ENCODE measurements at places on chromosomes 2 and 18.

GRCh38 chr2:205187731-205188130 is 494.6 kb upstream of the NRP2 start:
- DNase-seq = no peak

DNA sequence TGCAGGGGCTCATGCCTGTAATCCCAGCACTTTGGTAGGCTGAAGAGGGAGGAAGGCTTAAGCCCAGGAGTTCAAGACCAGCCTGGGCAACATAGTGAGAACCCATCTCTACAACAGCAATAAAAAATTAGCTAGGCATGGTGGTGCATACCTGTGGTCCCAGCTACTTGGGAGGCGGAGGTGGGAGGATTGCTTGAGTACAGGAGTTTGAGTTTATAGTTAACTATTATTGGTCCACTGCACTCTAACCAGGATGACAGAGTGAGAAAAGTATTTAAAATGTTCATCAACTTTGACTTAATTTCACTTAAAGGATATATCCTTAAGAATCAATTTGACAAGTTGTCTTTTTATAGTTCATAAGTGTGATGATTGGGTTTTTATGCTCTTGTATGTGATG is 14.3 kb upstream of the GPD2 start:
- no peak for DNase-seq

- DNase-seq = no peak
Measured at GRCh38 chr2:159859583-159859982, 61.6 kb upstream of the CD302 start.

DNA sequence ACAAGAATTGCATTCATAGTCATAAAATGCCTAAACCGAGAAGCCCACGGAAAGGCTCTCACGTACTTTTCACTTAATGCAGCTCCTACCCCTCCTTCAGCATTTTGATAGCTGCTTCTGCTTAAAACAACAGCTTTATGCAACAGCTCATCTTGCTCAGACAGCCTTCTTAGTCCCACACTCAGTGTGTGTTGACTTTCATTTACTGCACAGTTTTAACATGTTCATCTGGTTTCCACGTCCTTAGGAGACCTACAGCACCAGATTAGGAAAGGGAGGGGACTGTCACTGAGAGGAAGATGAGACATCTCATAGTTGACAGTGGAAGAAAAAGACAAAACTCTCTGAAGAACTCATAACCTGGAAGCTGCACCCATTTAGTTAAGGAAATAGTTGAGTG is 435.4 kb downstream of the SETBP1 start:
- DNase-seq = no peak

DNA sequence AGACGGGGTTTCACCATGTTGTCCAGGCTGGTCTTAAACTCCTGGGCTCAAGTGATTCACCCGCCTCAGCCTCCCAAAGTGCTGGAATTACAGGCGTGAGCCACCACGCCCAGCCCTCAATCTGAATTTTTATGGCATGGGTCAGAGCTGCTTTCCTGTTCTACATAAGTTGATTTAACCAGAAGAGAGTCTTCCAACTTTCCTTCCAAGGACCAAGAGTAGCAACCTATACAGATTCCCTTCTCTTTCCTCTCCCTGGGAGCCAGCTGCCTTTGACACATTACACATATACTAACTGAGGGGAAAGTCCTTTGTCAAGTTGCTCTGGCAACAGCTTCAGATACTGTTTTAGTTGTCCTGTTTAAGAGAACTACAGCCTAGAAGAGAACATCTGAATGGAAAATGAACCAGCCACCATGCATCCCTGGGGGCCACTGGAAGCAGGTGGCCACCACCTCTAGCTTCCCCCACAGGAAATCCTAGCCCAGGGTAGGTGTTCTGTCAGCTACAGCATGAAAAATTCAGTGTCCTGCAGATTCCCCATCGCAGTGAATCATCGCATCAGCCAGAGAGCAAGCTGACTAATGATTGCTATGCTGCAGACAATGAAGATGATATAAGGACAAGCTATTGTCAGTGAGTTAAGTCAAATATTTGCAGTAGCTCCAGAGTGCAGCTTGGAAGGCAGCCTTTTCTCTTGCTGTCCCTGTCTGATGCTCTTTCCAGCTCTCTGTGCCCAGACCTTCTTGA is 62.9 kb downstream of the POMC start:
- DNase-seq = no peak

GRCh38 chr2:201116959-201117734 is 1.2 kb downstream of the CFLAR start:
- DNase-seq = peak; percentile 58

GRCh38 chr2:136206613-136207012 is 88.7 kb upstream of the CXCR4 start:
- DNase-seq = no peak

- no peak for DNase-seq
Measured at GRCh38 chr2:203678971-203679370, 27.5 kb upstream of the CD28 start.

DNA sequence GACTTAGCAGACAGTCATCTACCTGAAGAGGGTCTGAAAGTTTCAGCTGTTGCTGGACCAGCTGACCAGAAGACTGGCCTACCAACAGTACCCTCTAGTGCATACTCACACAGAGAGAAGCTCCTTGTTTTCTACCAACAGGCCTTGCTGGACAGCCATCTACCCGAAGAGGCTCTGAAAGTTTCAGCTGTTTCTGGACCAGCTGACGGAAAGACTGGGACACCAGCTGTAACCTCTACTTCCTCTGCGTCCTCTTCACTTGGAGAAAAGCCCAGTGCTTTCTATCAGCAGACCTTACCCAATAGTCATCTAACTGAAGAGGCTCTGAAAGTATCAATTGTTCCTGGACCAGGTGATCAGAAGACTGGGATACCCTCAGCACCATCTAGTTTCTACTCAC is 63.2 kb downstream of the ALMS1 start:
- DNase-seq = no peak

DNA sequence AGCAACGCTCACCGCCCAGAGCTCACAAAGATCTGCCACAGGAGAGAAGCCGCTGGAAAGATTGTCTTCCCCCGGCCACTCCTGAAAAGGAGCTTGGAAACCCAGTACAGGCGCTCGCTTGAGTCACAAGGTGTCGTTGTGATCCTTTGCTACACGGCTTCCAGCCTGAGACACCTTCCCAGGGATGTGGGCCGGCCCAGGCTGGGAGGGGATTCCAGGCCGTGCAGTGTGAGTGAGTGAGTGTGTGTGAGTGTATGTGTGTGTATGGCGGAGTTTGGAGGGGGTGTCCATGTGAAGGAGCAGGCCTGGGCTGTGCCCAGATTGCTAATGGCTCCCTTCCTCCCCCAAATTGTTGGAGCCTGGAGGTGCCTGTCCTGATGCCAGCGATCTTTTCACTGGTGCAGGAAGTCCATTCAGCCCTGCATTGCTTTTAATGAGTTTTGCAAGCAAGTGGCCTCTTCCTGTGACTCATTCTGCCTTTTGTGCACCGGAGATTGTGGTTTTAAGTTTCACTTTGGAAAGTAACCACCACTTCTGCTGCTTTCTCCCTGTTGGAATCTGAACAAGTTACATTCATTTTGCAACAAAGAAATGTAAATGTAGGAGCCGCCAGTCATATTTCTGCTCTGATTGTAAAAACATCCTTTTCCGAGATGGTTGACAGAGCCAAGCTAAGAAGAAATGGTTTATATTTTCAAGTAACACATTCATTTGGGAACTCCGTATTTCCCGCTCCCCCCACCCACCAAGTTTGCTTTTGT is 83.7 kb downstream of the LPIN1 start:
- peak; percentile 80 for DNase-seq

DNA sequence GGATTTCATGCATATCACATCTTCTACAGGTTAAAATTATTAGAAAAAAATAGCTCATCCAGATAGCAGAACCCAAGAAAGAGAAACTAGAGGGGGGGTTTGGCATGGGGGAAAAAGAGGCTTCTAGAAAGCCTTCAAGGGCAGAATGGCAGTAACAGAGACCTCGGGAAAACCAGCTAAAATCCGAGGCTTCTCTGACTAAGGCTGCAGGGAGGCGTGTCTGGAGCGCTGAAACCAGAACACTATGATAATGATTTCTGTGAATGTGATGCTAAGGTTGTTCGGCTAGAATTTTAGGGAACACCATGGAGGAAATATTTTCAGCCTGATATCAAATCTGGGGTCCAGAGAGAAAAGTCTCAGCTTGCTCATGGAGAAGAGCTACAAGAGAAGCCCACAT is 73.0 kb downstream of the ATP8B1 start:
- no peak for DNase-seq

DNA sequence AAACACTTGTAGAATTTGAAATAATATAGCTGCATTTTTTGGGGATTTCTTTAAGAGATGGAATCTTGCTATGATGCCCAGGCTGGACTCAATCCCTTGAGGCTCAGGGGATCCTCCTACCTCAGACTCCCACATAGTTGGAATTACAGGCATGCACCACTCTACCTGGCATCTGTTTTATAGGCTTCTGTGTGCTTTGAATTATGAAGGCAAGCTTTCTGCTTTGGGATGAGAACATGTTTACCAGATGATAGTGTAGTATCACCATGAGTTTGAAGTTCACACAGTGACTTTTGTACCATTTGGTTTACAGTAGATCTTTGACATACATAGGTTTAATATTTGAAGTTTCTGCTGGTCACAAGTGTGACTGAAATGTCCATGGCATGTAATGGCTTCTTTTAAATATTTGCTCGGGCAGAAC is 10.7 kb downstream of the CNOT11 start:
- DNase-seq = no peak

GRCh38 chr18:61579581-61579980 is 246.4 kb downstream of the CDH20 start:
- no peak for DNase-seq

GRCh38 chr2:7819850-7820249 is 862.0 kb upstream of the ID2 start:
- no peak for DNase-seq

GRCh38 chr2:43224571-43225092 is 1.8 kb downstream of the ZFP36L2 start:
- DNase-seq = peak; percentile 51

- DNase-seq = no peak
Measured at GRCh38 chr2:79950526-79950925, 354.0 kb downstream of the LRRTM1 start.

DNA sequence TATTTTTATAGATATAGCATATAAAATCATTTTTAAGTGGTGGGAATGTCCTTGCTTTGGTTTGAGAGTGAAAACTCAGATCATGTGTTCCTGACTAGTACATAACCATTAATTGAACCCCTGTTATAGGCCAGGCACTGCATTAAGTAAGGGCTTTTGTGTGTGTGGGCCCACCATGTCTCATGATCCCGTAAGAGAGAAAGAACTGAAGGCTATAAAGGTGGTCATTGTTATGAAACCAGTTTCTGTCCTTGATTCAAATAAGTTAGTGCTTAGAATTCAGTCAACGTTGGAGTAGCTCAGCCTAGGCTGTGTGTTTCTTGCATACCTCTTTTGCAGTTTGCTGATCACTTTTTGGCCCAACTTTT is 91.5 kb downstream of the LIMS1 start:
- DNase-seq = no peak

GRCh38 chr2:38406597-38407110 is 29.6 kb upstream of the ATL2 start:
- DNase-seq = peak; percentile 35

GRCh38 chr18:58993260-58993659 is 128.6 kb downstream of the ZNF532 start:
- no peak for DNase-seq

DNA sequence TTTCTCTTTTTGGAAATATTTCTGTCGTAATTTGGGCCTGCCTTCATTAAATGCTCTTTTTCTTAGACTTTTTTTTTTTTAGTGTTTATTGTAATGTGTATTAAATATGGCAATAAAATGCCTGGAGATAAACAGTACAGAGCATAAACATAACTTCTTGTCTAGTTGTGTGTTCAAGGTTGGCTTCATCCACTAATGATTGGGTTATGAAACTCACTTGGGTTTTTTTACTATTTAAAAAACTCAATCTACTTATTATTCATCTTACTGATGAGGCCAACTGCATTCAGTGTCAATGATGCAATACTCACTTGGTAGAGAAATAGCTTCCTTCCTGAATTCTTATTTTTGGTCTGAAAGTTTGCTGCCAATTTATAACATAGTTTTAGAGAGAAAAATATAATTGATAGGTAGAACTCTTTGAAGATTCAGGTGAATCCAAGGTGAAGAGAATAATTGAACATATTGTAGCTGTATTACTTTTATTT is 144.2 kb upstream of the NABP1 start:
- no peak for DNase-seq

- no peak for DNase-seq
Measured at GRCh38 chr18:8801263-8801901, 96.0 kb downstream of the MTCL1 start.

DNA sequence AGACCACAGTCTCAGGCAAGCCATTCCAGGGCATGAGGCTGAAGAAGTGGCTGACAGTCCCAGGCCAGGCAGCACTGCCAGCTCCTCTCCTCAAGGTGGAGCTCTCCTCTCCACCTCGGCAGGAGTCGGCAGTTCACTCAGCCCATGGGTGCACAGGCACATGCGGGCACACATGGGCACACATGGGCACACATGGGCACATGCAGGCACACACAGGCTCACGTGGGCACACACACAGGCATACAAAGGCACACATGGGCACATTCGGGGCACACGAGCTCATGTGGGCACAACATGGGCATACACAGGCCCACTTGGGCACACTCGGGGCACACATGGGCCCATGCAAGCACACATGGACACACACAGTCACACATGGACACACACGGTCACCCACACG is 65.3 kb upstream of the TAF1B start:
- DNase-seq = peak; percentile 50

DNA sequence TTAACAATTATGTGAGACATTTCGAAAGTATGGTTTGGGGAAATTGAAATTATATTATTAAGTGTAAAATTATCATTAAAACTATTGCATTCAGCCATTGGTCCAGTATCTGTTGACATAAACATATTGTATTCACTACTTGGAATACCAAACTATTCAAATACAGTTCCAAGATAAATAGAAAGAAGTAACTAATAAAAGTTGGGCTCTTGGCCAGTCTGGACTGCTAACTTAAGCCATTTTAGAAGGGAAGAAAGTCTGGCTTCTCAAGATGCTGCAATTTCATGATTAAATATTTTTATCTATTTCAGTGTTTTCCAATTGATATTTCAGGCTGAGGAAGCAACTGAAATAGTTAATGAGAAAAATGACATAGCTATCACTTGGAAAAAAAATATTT is 109.8 kb upstream of the CHRNA1 start:
- no peak for DNase-seq

- DNase-seq = peak; percentile 53
Measured at GRCh38 chr2:174117951-174118930, 130.1 kb downstream of the OLA1 start.

DNA sequence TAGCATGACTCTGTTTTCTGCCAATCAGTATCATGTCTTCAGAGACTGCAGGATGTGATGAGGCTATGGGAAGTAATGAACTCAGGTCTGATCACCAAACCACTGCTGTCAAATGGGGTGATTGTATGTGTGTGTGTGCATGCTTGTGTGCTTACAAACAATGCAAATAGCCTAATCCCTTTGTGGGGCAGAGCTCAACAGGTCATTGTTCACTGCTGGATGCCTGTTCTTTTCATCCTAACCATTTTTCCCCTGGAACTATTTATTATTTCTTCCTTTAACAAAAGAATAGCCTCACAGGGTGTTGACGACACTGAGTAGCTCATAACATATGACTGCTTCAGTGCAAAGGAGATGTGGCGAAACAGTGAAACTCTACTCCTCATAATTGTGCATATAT is 55.9 kb downstream of the NXPH2 start:
- DNase-seq = no peak

GRCh38 chr2:137964066-137964858 is at the start of gene HNMT:
HNMT (plus strand) TSS chr2:137964473; CDS start chr2:137964492, 19 bp downstream.
- DNase-seq = peak; percentile 49

- no peak for DNase-seq
Measured at GRCh38 chr2:71934595-71935261, 212.9 kb downstream of the CYP26B1 start.
